Cerebellar cortex (tissue), 1 donor: ENCODE measurements at places on chromosomes 1 and 21.

- peak; percentile 83 for DNase-seq
Measured at GRCh38 chr1:181936768-181937581, 124.5 kb downstream of the ZNF648 start.

DNA sequence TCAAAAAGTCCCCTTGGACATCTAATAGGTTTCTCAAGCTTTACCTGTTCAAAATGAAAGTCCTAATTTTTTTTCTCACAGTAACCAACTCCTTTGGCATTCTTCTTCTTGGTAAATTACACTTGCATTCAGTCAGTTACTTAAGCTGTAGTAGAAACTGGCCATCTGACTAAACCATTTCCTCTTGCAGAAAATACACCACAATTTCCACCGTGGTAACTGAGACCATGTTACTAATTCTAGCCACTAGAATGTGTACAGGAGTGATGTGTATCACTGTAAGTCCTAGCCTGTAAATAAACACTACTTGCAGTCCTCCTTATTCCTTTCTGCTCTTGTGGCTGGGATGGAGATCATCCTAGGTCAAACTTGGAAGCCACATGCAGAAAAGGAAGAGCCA, 965.4 kb upstream of the TMPRSS15 start:
- DNase-seq: no peak

GRCh38 chr1:51963592-51964308, 26.8 kb downstream of the RAB3B start:
- no peak for DNase-seq

DNA sequence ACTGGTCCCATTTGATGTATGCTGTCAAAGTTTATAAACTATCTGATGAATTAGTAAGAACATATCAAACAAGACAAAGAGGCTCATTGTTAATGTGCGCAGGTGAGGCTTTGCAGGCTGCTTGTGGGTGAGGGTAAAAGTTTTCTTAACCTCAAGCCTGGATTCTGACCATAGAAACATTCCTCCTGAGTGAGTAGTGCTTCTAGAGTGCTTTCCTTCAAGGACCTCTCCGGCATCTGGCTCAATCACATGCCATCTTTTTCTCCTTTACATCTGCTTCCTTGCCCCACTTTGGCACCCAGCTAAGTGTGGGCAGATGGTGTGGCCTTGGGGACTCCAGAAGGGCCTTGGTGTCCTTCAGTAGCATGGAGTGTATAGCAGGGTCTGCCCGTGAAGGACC, 104.0 kb downstream of the ROR1 start:
- no peak for DNase-seq

GRCh38 chr1:168964478-168964877, 142.0 kb upstream of the ATP1B1 start:
- DNase-seq: no peak

- no peak for DNase-seq
Measured at GRCh38 chr1:235313931-235314678, 13.9 kb downstream of the ARID4B start.

- no peak for DNase-seq
Measured at GRCh38 chr1:31688233-31688918, 15.4 kb downstream of the COL16A1 start.

GRCh38 chr1:220483700-220484099, 44.2 kb upstream of the MARK1 start:
- no peak for DNase-seq

DNA sequence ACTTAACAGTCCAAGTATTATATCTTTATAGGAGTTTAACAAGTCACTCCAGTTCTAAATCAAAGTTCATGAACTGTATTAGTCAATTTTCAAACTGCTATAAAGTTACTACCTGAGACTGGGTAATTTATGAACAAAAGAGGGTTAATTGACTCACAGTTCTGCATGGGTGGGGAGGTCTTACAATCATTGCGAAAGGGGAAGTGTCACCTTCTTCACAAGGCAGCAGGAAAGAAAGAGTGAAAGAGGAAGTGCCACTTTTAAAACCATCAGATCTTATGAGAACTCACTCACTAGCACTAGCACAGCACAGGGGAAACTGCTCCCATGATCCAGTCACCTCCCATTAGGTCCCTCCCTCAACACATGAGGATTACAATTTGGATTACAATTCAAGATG, 70.0 kb downstream of the CLCA4 start:
- DNase-seq: no peak

DNA sequence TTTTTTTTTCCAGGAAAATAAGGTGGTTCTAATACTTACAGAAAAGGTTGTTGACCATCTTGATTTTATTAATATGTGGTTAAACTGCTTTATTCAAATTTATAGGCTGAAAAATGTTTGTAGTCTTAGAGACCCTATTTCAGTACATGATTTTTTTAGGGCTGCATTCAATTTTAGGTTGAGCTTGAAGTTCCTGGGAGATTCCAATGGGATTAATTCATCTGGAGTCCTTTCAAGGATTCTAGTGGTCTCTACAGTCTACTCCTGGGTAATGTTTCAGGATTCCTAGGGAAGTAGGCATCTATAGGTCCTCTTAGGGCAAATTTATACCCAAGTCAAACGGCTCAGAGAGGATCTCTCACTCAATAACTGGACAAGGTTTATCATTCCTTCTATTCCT, 126.7 kb downstream of the HMCN1 start:
- DNase-seq: no peak

DNA sequence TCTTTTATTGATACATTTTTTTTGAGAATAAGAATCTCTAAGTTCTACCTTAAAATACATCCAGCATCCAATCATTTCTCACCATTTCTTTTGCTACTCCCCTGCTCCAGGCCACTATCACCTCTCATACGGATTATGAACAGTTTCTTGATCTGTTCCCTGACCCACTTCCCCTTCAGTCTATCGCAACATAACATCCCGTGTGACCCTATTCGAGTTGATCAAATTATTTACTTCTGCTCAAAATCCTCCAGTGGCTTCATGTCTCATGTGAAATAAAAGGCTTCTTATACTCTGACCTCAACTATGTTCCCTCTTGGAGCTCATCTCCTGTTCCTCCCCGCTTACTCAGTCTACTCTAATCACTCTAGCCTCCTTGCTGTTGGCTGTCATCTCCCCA, 5.2 kb downstream of the ALG14 start:
- DNase-seq: no peak

GRCh38 chr1:77620273-77620672, 62.2 kb downstream of the ZZZ3 start:
- DNase-seq: no peak

- peak; percentile 42 for DNase-seq
Measured at GRCh38 chr1:27563591-27564471, 40.1 kb downstream of the AHDC1 start.

GRCh38 chr1:147292012-147292411, 49.5 kb downstream of the CHD1L start:
- no peak for DNase-seq

DNA sequence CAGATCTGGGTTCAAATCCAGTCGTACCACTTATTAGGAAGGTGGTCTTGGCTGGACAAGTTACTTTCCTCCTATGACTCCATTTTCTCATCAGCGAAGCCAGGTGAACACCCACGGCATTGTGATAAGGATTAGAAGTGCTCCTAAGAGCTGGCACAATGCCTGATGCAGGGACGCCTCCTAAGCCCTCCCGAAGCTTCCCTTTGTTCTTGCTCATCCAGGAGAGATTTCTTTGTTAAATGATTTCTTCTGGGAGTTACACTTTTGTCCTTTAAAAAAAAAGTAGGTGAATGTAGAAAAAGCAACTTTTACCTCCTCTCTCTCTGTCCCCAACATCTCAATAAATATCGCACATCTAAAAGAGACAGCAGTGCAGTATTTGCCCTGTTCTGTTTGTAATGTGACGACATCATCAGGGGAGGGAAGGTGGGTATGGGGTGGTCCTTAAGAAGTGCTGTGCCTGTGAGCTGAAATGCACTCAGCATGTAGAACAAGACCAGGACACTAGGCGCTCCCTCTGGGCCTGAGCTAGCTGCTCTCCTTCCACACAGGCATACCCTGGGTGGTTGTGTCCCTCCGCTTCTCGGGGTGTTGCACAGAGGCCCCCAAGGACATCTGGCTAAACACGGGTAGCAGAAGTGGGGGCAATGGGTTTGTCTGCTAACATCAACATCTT, 43.9 kb downstream of the SUSD4 start:
- no peak for DNase-seq

- peak; percentile 16 for DNase-seq
Measured at GRCh38 chr1:46445773-46446256, 43.8 kb upstream of the DMBX1 start.

DNA sequence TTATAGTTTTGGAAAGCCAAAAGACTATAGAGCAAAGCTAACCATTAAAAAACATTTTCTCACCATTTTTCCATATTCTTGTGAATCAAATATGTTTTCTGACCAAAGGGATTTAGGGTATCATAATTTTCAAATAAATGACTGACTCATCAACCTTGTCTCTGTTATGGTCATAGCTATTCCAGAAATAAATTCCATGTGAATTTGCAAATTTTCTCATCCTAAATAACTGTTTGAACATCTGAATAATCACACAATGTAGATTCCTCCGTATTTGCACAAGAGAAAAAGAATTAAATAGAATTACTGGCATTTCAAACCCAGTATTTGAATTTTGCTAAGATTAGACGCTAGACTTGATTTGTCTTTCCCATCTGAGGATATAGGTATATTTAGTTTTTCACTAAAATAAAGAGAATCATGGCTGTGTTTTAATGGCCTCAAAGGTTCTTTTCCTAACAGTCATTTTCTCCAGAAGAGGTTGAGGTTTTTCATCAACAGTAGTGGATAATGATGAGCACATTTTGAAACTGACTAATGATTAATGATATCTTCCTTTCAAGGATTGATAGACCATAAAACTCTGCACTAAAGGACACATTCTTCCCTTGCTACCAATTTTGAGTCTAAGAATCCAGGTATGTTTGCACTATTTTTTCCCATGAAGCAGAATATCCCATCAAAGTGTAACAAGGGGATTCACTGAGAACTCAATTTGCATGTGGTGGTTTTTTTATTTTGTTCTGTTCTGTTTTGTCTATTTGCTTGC, 9.5 kb upstream of the DUSP23 start:
- no peak for DNase-seq
